ENCODE measurements at places on chromosomes 12 and 14. TPM values are rescaled to one million over a fixed set of nuclear protein-coding genes. Genes with fewer than 3 reads are reported as not detected.

RNASE7 gene
- not detected for total RNA-seq

PPP1R36 gene
- not detected for total RNA-seq

LGR5 gene
- total RNA-seq = not detected

SMOC1 gene
- total RNA-seq = 4.6 TPM

NEDD1 gene
- 62.0 TPM for total RNA-seq

RASSF8 gene
- total RNA-seq = 80.1 TPM

MYL6 gene
- total RNA-seq = 2,633 TPM

SLC5A8 gene
- not detected for total RNA-seq

AQP6 gene
- total RNA-seq = not detected
